Stimulated activated CD4-positive, alpha-beta T cell treated with anti-CD3 and anti-CD28 coated beads, TNF-alpha, amount 100 ng/mL, for 24 hours (primary cell): ENCODE measurements at places on chromosomes 5 and 9.

DNA sequence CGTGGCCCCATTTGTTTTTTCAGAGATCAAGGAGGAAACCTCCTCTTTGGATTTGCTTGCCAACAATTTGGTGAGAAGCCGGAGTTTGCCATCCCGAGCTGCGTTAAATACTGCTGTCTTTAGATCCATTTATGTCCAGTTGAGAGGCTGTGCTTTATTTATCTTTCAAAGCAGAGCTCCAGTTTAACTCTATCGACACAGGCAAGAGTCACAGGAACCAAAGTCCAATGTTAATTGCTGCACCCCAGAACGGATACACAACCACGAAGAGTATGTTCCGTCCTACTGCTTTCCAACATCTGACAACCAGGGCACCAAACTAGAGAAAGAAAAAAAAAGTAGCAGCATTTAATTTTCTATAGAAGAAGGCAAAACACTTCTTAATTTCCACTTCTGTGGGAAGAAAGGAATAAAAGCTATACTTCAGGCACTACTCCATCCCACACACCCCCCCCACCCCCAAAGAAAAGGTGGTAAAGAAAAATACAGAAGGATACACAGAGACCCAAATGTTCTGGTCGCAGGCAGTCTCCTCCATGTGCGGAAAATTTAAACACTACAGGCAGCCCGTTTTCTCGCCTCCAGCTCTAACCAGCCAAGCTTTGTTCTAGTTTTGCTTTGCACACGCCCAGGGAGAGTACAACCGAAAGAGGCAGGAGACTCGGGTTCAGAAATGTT lies 1.1 kb downstream of the FEM1C start:
- no peak for DNase-seq

- no peak for DNase-seq
Observed at GRCh38 chr5:148397968-148398595, 14.3 kb downstream of the FBXO38 start.

DNA sequence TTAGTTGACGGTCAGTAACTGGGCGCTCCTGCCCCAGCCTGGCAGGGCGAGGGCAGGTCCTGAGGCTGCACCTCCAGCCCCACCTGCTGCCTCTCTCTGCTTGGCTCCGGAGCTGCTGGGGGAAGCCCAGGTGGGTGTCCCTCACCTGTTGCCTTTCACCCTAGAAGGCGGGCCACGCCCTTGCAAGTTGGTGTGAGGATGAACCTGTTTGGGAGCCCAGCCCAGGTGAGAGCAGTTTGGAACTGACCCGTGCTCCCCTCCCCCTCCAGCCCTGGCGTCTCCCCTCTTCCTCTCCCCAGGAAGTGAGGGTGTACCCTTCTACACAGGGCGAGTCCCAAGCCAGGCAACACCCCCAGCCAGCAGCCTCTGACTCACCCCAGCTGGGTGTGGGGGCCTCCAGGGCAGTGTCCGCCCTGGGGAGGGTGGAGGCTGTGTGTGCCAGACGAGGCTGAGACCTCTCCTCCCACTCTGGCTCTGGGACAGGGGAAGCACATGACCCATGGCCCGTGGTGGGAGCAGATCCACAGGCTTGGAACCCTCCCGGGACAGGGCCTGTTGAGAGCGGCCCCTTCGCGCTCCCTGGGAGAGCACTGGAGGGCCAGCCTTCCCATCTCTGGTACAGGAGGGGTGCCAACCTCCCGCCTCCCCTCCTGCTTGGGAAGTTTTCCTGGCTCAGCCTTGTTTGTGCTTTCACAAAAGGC lies 10.4 kb downstream of the LRRC8A start:
- DNase-seq, result no peak

DNA sequence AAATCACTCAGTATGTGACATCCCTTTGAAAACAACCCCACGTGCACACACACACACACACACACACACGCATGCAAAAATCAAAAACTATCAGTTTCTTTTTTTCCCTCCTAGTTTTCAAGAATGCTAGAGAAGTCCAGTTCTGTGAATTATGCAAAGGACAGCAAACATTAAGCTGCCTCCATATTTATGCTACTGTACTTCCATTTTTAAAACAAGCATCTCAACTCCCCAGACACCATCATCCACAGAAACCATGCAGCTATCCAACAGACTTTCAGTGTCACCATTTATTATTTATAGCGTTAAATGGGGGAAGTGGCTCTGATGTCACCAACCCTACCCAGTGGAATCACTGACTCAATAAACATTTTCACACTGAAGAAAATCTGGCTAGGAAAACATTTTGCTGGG lies 1.6 kb downstream of the FBXW11 start:
- no peak for DNase-seq

DNA sequence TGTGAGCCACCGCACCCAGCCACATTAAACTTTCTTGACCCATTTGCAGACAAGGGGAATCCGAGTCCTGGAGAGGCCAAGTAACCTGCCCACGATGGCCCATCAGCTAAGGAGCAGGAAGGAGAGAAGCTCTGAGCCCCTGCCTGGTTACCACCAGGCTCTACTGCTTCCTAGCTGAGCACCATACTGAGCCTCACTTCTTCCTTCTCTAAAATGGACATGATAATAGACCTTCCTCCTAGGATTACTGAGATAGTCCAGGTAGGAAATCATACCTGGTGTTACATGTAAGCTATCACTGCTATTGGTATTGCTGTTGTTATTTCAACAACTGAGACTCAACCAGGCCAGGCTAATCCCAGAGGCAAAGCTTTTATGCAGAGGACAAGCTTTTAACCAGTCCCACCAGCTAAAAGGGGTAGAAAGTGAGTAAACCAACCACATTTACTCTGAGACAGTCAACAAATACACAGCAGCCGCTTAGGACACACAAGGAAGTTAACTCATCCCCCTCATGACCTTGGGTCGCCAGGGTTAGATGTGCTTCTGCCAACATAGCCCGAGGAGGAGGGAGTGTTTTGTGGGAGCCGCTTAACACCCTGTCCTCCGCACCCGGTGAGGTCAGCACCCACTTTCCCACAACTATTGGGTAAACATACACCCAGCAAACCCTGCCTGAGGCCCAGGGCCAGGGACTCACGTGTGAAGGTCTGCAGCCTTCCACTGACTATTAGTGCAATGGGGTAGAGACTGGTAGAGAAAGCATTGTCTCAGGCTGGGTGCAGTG lies 20.6 kb upstream of the PTGES start:
- DNase-seq, result no peak

DNA sequence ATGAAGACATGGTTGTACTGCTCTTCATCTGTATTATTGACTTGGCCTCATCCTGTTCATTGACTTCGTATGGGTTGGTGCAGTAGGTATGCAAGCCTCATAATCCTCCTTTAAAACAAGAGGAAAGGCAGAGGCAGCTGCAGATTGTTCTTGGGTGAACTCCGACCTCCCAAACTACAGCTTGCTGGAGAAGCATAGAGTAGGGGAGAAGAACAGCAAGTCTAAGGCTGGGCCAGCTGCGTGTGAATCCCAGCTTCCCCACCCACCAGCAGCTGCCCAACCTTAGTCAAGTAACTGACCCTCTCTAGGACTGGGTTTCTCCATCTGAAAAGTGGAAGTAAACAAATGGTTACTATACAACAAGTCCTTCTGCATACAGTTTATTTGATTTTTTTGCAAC lies 114.5 kb upstream of the WWC1 start:
- no peak for DNase-seq

GRCh38 chr5:176631383-176632200 lies 1.1 kb downstream of the EIF4E1B start:
- no peak for DNase-seq

- no peak for DNase-seq
Observed at GRCh38 chr9:20191228-20191840, 402.5 kb upstream of the SLC24A2 start.

DNA sequence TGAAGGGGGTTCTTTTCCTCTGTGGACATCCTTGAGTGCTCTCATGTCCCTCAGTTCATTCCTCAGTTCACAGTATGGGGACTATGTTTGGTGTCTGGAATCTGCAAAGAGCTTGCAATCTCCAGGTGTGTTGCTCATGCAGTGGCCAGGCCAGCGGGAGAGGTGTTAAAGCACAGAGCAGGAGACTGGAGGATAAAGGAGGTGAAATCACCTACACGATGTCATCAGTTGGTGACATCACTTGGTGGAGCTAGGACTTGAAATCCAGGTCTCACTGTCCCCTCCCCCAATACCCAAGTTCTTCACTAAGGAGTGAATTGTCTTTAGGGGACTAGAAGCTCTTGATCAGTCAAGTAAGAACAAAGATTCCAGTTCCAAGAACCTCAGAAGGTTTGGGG lies 197.3 kb upstream of the ZNF618 start:
- DNase-seq, result no peak

DNA sequence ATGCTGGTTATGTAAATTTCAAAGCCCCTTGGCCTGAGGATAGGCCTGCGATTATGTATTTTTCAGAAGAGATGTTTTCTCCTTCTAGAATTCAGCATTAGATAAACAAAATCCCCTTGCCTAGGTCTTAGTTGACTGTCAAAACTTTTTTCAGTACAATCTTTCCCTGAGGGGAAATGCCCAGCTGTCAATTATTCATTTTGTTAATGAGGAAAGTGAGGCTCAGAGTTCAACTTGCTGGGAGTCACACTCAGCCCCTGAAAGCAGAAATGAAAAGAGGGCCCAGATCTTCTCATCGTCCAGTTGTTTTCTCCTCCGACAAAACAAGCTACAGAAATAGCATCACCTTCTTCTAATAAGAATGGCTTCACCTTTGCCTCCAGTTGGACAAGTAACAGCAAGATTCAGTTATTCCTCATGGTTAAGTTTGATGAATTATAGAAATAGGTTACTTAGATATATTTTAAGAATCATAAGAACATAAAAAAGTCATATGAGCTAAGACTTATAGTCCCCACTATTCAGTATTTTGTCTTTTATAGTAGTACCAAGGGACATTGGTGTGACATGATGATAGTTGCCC lies 627.1 kb upstream of the WWC1 start:
- DNase-seq, result no peak

- no peak for DNase-seq
Observed at GRCh38 chr9:105969636-105970035, 275.3 kb downstream of the TMEM38B start.

GRCh38 chr5:123732257-123732656 lies 220.3 kb downstream of the CSNK1G3 start:
- no peak for DNase-seq

- no peak for DNase-seq
Observed at GRCh38 chr5:171773106-171773505, 12.5 kb upstream of the SMIM23 start.

- DNase-seq, result no peak
Observed at GRCh38 chr5:76728965-76729364, 13.0 kb downstream of the F2R start.

- no peak for DNase-seq
Observed at GRCh38 chr5:140358738-140359310, 1.2 kb upstream of the SLC4A9 start.

DNA sequence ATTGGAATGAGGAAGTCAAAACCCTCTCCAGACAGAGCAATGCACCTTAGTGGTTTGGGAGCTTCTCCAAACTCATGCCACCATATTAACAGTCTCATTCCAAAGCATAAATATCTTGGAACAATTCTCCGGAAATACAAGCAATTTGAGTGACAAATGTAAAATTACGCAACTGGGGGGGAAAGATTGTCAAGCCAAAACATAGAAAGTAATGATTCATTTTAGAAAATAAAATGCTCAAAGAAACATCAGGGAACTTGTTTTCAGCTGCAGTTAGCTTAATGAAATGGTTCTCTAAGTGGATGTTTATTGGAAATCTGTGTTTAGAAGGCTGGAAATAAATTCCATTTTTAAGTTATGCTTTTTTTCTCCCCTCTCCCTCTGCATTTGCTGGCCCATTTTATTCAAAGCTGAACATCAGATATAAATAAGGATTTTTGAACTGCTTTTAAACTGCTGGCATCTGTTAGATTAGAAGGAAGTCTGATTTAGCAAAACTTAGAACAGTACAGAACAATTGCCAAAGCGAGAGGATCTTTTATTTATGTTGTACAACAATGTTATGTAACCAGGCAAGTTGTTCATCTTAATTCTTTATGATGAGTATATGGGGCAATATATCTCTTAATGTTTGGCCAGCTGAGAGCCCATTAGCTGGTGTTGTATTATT lies 551.9 kb downstream of the PRELID2 start:
- DNase-seq, result no peak

DNA sequence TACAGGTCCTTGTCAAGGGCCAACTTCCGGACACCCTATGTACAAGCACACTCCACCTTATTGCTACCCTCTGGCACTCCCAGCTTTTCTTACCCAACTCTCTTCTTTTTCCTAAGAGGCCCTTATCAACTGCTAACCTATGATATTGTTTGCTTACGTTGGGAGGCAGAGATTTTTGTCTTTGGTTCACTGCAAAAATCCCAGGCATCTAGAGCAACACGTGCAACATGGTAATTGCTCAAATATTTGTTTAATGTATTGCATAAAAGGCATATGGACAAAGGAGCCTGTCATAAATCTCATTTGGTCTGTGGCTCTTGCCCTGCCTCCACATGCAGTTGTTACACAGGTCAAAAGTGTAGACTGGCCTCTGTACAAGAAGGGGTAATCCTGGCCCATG lies 35.8 kb upstream of the ATP10B start:
- DNase-seq, result no peak

DNA sequence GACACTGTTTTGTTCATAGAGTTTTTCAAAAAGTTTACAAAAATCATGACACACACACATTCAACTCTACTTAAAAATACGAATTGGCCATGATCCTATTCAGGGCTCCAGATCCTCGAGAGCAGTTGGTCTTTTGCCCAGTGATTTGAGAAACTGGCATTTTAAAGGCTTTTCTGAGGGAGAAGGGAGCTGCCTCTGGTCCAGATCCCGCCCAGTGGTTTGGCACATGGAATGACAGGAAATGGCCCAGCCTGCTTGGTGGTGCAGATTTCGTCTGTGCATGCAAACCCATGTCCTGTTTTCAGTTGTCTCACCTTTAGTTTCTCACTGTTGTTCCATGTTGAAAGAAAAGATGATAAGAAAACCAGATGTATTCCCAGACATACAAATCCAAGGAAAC lies 3.6 kb downstream of the CAMK4 start:
- DNase-seq, result no peak

- no peak for DNase-seq
Observed at GRCh38 chr9:128294142-128294541, 18.1 kb downstream of the SWI5 start.

GRCh38 chr5:76790632-76791290 lies 28.1 kb upstream of the F2RL1 start:
- DNase-seq, result no peak

GRCh38 chr9:136739509-136739908 lies 3.2 kb downstream of the LCN10 start:
- no peak for DNase-seq
